ENCODE measurements at places on chromosomes 1 and 21.

DNA sequence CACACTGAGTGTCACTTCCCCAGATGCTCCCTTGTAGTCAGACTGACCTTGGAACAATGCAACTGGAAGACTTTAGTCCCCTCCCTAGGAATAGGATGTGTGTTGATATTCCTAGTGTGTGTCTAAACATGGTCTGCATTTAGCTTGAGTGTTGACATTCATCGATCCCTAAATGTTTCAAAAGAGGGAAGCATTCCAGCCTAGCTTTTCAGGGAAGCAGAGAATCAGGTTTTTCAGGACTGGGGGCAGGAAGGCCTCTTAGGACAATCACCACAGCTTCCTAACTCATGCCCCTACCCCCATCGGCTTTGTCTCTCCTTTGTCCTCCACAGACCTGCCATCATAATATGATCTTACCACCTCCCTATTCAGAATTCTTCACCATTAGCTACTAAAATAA is 43.4 kb downstream of the NMNAT2 start:
- peak; percentile 15 for DNase-seq

- peak; percentile 42 for DNase-seq
Observed at GRCh38 chr21:37220433-37220980, 46.6 kb downstream of the VPS26C start.

DNA sequence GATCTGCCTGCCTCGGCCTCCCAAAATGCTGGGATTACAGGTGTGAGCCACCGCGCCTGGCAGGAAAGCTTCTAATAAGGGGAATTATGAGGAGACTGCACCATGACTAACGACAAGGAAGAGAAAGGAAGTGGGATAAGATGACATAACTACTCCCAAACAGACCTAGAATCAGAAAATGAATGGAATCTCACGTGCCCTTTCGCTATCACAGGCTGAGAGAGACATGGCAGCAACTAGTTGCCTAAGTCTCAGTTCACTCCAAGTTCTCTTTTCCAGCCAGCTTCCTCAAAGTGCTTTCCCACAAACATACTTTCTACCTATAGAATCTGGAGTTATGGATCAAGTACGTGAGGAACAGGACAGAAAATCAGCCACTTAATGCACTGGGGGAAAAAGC is 2.0 kb downstream of the PI4KB start:
- no peak for DNase-seq

DNA sequence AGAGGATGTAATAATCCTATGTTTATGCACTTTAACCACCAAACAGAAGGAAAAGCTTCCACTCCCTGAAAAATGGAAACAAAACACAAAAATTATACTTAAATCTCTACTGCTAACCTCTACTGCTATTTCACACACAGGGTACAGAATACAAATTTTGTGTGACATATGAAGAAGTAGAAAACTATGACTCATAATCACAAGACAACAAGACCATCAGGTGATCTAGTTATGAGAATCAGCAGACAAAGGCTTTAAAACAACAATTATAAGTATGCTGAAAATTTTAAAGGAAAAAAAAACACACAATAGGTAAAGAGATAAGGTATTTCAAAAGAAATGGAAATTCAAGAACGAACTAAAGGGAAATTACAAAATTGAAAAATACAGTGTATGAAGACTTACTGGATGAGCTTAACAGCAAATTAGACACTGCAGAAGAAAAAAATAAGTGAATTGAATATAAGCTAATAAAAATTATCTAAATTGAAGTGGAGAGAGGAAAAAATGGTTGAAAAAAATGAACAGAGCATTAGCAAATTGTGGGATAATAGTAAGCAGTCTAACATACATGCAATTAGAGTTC is 13.6 kb upstream of the NAV1 start:
- no peak for DNase-seq

- DNase-seq: no peak
Observed at GRCh38 chr1:180945151-180945550, 32.5 kb downstream of the KIAA1614 start.

GRCh38 chr1:54014009-54014629 is 3.9 kb downstream of the LDLRAD1 start:
- DNase-seq: no peak

DNA sequence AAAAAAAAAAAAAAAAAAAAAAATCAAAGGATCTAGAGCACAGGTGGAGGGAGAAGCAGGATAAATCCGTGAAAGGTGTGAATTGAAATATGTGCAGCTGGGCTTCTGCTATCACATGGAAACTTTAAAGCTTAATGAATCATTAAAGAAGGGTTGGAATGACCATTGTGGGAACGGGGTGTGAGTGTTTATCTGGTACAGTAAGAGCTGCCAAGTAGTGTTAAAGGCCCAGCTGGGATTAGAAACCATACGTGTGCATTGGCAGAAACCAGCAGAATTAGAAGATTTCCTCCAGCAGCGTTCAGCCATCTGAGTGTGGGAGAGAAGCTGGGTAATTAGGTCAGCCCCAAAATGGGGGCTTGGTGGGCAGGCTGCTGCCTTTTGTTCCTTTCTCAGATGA is 13.5 kb downstream of the FALEC start:
- no peak for DNase-seq

GRCh38 chr1:37146071-37146470 is 111.8 kb upstream of the GRIK3 start:
- DNase-seq: no peak

- no peak for DNase-seq
Observed at GRCh38 chr1:109873278-109874175, 37.1 kb upstream of the CSF1 start.

DNA sequence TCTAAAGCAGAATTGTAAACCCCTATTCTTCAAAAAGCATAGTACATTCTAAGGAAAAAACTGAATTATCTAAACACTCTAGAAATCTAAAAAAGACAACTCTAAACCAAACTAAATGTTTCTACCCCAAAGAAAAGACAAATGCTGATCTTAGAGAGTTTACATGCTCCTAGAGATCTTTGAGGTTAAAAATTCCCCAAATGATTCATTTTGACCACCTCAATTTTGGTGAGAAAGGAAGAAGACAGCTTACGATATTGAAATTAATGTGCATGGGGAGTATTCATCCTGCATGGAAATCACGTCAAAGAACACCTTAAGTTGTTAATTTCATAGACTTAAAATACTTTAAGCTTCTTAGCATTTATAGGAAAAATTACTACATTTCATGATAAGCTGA is 377.8 kb upstream of the RUNX1 start:
- DNase-seq: no peak

DNA sequence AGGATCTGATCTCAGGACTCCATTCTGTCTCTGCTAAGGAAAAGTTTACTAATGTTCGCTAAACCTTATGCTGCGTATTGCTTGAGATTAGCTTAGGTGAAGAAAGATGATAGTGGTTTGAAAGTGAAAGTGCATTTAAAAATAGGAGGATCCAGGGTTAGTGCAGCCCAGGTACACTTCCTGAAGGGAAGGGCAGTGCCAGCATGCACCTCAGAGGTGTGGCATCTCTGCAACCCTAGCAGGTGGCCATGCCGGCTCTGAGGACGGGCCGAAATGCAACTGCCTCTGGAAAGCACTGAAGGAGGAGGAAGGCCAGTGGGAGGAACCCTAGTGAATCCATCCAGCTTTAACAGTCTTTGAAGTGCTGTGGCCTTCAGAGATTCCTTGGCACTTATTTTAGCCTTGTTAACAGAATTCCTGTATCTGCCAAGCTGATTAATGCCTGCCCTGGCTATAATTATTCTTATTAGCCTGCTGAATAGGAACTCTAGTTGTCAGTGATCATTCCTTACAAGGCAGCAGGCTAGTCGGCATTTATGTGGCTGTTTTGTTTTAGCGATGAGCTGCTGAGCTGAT is 5.5 kb downstream of the PTGFRN start:
- no peak for DNase-seq

- no peak for DNase-seq
Observed at GRCh38 chr1:108079440-108080025, 114.6 kb upstream of the VAV3 start.

DNA sequence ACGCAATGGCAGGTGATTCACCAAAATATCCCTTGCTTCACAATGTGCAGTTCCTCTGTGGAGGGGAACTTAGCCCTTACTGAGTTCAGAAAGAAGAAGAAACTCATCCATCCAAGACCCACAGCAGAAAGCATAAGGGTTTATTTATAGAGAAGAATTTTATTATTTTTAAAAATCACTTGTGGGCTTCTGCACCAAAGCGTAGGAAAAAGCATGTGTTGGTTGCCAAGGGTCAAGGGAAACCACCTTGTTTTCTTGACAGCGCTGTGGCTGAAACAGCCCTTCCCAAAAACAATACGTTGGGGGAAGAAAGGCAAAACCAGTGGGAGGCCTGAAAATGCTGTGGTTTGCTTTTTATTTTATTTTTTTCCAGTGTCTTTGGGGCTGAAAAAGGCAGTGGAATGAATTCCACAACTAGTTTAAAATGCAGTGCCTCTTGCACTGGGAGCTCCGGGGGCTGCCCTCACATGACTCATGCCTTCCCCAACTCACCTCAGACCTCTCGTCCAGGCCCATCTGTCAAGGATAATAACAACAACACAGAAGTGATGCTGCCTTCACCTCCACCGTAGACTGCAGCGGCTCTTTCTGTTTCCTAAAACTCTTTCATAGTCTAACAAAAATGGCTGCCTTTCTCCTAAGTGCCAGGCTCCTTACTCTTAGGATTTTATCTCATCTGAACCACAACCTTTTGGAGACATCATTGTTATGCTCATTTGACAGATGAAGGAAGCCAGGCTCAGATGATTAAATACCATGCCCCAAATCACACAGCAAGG is 224.2 kb upstream of the JUN start:
- no peak for DNase-seq

DNA sequence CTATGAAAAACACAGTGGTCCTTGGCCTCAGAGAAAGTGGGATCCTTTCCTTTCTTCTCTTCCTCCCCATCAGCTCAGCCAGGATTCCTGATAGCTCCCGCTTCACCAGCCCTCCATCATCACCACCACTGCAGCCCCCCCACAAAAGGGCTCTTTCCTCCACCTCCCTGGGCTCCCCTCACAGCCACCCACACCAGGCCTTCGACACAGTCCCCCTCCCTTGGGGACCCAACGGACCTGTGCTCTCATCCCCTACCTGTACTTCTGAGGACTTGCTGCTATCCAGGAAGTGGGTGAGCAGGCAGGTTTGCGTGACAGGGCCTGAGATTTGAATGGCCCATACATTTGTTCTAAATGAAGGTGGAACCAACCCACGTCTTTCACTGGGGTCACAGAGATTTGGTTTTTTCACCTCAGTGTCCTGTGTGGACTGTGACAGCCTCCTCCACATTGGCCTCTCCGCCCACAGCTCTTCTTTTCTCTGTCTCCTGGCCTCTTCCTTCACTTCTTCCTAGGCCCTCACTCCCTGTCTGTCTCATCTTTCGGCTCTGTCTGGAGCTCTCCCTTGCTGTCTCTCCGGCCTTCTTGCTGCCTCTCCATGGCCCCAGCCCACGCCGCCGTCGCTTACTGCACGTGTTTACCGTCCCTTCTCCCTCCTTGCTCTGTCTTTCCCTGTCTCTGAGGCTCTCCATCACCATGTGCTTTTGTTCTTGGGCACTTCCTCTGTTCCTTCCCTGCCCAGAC is 238.6 kb downstream of the FOXD2 start:
- no peak for DNase-seq

GRCh38 chr1:2981981-2982614 is 39.2 kb upstream of the ACTRT2 start:
- DNase-seq: no peak

- peak; percentile 47 for DNase-seq
Observed at GRCh38 chr1:232586679-232587078, 43.3 kb downstream of the SIPA1L2 start.

DNA sequence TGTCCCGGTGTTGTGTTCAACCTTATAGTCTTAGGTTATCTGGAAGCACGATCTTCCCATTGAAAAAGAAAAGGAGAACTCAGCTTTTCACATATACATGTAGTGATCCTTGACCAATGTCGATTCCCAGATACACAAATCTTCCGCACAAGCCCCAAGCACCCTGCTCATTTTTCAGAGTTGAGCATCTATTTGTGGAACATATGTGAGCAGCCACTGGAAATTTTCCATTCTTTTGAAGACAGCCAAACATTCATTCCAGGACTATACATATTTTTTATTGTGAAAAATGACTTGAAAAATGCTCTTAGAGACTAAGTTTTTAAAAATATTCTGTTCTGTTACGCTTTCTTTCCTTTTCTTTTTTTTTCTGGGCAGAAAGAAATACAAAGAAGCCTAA is 371.9 kb downstream of the RGS7 start:
- no peak for DNase-seq

DNA sequence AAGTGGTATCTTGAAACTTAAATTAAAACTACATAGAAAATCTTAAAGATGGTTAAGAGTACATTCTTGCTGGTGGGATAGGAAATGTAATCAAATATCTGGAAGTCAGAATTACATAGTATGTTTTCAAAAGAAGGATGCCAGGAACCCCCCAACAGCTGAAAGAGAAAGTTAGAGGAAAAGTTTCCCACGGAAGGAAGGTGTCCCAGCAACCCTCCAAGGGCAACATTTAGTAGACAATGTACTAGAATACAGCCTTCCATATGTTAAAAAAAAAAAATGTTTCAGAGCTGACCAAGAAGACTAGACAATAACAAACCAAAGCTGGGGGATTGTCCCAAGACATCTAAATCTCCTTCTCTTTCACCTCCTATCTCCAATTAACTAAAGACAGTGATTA is 2.2 kb downstream of the DEDD start:
- no peak for DNase-seq

- peak; percentile 13 for DNase-seq
Observed at GRCh38 chr21:40425981-40426380, 421.0 kb downstream of the DSCAM start.

DNA sequence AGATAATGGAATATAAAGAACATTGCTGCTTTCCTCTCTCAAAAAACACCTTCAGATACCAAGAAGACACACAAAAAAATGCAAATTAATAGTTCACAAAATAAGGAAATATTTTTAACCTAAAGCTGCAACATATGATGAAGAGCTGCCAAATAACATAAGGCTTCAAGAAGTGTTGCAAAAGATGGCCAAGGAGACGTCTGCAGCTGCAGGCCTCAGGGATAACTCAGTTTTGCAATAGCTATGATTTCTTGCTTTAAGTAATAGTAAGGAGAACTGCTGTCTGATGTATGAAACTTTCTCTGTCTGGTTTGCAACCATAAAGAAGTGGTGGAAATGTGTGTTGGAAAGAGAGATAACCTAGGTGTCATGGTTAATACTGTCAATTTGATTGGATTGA is 1237.5 kb downstream of the MRPL39 start:
- no peak for DNase-seq

DNA sequence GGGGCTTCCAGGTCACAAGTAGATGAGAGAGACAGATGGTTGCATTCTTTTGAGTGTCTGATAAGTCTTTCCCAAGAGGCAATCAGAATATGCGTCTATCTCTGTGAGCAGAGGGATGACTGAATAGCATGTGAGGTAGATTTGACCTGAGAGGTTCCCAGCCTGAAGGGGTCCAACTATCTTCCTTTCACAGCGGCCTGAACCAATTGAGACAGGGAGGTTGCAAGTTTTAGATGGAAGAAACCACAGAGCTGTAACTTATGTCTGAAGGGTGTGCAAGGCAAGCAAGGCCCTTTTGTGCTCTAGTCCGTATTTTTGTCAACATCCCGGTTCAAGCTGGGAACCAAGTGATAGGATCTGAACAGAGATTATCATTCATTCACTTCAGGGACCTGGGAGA is 9.9 kb upstream of the RNF187 start:
- DNase-seq: no peak

- no peak for DNase-seq
Observed at GRCh38 chr21:38492007-38492406, 6.3 kb downstream of the ERG start.

GRCh38 chr1:220528679-220529501 is 954 bp downstream of the MARK1 start:
- no peak for DNase-seq

GRCh38 chr1:186155594-186155993 is 219.5 kb downstream of the TPR start:
- DNase-seq: no peak
